ENCODE measurements at places on chromosomes 4 and X.

DNA sequence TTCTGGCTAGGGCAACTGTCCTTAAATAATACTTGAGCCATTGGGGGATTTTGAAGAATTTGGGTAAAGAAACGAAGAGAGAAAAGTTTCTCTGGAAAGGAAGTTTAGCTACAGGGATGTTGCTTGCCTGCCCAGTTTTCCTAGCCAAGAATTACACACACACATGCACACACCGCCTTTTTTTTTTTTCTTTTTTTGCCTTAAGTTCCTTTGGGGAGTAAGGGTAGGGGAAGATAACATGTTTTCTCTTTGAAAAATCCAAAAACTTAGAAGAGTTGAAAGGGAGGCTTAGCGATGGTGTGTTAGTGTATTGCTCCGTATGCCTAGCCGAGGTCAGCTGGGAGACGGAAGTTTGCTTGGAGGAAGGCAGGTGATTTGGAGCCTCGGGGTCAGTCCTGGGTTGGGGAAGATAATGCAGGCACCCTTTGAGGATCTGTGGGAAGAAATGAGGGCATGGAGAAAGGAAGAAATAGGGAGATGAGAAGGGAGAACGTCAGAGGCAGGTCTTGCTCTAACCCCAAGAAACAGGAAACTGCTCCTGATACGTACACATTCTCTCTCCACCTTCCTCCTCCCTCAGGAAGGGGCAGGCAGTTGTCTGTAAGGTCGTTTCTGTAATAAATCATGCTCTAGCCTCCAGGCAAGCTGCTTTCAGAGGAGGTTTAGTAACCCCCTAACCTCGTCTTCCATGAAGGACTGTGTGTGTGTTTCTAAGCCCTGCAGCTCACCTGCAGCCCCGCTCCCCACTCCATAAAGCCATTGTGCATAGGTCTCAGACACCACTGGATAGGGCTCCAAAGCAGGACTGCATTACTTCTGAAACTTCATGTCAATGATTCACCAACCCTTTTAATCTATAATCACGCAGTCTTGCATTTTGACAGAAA is 10.5 kb downstream of the KLF3 start:
- no peak for DNase-seq

- peak; percentile 58 for DNase-seq
Measured at GRCh38 chr4:108036213-108036612, 46.5 kb downstream of the HADH start.

DNA sequence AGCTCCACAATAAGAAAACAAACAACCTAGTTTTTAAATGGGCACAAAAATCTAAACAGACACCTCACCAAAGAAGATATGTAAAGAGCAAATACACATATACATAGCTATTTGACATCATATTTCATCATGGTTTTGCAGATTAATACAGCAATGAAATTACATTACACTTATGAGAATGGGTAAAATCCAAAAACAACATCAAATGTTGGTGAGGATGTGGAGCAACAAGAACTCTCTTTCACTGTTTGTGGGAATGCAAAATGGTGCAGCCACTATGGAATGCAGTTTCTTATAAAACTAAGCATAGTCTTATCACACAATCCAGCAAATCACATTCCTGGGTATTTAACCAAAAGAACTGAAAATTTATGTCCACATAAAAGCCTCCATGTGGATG is 25.0 kb downstream of the TLR6 start:
- no peak for DNase-seq

GRCh38 chr4:17561195-17561909 is 15.6 kb upstream of the LAP3 start:
- no peak for DNase-seq

DNA sequence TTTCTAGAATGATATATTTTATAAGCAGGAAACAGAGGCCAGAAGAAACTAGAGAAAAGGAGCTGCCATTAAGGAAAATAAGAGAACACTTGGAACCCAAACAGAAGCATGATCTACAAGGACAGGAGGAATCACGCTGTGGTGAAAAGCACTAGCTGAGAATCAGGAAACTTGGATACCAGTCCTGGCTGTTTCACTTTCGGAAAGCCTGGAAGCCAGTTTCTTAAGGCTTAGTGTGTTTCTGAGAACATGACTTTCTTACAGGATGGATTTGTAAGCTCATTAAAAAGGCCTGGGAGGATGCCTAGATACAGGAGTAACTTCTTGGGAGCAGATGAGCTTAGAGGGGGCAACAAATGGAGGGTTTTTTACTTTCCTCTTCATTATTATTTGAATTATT is 36.9 kb downstream of the TLL1 start:
- no peak for DNase-seq

DNA sequence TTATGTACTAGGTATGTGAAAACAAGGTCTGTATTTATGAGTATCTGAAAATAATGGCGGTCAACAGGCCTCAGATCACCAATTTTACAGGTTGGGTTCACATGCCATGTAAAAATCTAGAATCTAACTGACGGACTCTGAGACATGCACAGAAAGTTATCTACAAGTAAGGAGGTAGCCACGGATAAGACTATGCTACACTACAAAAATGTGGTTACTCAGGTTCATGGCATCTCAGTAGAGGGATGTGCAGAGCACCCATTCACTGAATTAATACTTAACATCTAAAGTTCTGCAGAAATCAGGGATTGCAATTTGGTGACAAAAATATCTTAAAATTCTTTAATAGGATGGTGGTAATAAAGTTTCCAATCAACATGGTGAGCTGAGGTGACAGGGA is 155.9 kb downstream of the APBB2 start:
- no peak for DNase-seq

DNA sequence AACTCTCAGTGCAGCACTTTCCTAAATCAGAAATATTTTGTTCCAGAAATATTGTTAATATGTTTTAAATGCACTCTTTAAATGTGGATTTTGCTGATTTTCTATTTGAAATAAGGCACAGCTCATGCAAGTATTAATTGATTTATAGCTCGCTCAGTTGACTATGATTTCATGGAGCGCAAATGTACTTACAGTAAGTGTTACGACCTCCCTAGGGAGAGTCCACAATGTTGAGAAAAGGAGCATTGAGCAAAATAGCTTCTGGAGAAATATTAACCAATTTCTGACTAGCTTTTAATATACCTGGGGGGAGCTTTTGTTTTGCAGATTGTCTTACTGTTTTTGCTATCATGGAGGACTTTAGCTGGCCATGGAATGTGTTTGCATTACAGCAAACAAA is 1687.5 kb downstream of the STIM2 start:
- DNase-seq = no peak

DNA sequence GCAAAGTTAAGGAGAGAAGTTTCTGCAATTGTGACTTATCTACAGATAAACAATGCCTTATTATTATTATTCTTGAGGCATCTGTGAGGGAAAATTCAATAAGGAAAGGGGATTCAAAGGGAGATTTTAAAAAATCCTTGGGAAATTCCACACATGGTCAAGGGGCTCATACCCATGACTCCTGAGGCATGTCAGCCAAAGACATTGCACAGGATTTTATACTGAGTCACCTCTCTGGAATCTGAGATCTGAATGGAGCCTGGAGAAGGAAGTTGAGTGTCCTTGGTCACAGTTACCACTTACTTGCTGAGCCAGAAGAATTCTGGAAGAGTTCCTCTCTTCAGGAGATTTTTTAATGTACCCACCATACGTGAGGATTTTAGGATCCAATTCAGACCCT is 14.4 kb upstream of the CXCL8 start:
- DNase-seq = no peak

DNA sequence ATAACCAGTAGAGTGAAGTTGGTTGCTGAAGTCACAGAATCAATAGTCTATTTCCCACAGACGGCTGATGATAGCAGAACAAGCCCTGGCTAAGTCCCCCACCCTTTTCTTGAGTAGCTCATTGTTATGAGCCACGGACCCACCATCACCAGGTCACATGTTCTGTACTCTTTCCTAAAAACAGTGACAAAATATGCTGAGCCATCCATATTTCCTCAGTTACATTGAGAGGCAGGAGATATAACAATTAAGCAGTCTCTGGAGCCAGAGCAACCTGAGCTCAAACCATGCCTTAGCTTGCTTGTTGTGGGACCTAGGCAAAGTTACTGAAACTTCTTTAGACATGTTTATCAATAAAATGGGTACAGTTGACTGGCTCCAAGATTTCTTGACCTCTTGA is 2.9 kb upstream of the CSTF2 start:
- no peak for DNase-seq

DNA sequence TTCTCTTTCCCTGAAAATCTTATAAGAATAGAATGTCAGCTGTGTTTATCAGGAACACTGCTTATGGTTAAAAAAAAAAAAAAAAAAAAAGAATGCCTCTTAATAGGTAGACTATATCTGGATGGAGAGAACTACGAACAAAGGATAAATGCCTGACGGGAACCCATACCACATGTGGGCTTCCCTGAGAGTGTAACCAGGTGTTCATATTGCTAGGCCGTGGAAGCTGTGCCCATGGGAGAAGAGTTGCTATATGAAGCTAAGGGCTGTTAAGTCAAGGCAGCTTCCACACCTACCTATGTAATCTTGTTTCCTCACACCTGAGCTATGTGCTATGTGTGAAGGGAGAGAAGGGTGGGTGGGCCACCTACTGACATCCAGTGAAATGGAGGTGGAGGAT is 27.3 kb downstream of the TMEM184C start:
- DNase-seq = no peak

- DNase-seq = no peak
Measured at GRCh38 chr4:156298230-156298629, 344.6 kb upstream of the CTSO start.

DNA sequence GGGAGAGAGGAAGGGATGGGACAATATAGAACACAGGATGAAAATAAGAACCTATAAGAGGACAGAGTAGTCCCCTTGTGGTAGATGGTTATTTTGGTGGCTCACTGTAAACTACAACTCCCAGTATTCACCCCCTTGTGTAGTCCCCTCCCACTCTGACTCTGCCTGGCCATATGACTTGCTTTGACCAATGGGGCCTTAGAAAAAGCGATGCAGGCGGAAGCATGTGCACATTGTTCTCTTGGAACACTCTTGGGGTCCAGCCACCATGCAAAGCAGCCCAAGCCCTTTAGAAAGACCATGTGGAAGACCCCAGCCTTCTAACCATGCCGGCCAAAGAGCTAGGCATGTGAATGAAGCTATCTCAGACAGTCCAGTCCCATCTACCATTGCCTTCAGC is 415.0 kb downstream of the BCOR start:
- DNase-seq = no peak

DNA sequence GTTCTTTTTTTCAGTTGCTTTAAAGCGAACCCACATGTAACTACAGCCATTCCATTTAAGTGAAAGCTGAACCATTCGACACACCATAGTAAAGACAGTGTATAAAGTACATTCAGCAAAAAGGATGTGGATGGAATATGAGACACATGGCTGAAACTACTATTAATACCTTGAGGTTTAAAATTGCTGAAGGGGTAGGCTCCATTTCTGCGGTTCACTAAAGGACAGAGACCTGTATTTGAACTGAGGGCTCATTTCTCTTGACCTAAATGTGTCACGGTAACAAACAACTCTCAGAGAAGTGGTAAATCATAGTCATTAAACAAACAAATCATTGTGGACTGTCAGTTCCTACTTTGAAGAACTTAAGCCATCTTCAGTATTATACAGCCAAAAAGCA is 1085.6 kb upstream of the TENM3 start:
- no peak for DNase-seq

- DNase-seq = peak; percentile 58
Measured at GRCh38 chr4:110049951-110050925, 137.6 kb downstream of the EGF start.

DNA sequence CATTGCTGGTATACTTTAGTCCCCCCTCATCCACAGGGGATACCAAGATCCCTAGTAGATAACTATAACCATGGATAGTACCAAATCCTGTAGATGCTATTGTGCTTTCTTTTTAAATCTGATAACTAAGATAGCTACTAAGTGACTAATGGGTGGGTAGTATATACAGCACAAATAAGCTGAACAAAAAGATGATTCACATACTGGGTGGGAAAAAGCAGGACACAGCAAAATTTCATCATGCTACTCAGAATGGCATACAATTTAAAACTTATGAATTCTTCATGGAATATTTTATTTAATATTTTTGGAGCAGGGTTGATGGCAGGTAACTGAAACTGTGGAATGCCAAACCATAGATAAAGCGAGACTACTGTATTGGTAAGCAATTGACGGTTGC is 161.6 kb downstream of the IL15 start:
- DNase-seq = no peak

DNA sequence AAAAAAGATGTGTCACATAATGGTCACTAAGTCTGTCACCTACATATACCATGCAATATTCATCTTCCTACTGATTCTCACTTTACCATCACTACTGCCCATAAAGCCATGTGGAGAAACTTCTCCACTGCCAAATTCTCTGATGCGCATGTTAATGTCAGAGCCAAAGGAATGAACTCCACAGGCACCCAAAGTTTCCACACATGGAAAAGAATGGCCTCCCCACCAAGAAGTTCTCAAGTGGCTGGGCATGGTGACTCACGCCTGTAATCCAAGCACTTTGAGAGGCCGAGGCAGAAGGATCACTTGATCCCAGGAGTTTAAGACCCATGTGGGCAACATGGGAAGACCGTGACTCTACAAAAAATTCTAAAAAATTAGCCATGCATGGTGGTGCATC is 43.8 kb upstream of the UGDH start:
- DNase-seq = no peak

GRCh38 chrX:45424326-45424725 is 223.7 kb upstream of the DIPK2B start:
- DNase-seq = no peak

GRCh38 chrX:79154596-79155359 is 10.3 kb downstream of the GPR174 start:
- DNase-seq = no peak

DNA sequence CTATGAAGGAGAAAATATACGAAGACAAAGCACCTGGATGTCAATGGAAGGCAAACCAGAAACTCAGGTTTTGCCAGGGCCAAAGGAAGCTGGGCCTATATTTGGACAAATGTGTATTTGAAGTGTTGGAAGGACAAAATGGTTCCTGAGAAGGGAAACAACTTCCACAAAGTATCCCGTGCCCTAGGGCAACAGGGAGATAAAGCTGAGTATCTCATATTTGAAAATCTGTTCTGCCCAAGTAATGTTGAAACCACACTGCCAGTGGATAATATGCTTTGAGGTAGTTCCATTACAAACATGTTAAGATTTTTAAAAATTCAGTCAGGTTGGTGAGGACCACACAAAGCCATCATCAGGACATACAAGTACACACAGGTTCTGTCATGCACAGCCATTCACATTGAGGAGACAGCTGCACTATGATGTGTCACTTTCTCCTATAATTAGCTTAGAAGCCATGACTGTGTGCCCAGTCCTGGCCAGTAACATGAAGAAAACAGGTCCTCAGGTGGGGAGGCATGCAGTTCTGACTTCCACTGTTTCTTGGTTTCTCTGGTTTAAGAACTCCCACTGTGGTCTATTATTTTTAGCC is 116.4 kb downstream of the PWWP3B start:
- DNase-seq = no peak

- DNase-seq = no peak
Measured at GRCh38 chrX:111123606-111124179, 27.7 kb downstream of the PAK3 start.

DNA sequence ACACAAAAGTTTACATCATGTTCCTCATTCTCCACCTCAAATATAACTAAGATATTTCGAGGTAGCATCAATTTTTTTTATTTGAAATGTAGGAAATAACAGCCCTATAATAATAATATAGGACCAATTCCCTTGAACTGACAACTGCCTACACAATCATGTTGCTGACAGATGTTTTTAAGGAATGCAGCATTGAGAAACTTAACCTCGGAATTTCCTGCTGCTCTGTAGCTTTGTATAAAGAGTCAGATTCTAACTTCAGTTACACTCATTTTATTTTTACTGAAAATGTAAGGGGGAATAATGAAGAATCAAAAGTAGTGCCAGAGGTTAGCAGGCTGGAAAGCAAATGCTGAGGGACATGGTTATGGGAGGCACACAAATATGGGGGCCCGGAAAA is 235.8 kb downstream of the RBMX2 start:
- no peak for DNase-seq

Data from activated gamma-delta T cell treated with Interleukin-2 at 50 U/mL for 16 hours (primary cell).